ENCODE measurements at places on chromosomes 2 and 18.
A peak's percentile ranks its signal among the peaks of the same experiment; 100 is the strongest.

DNA sequence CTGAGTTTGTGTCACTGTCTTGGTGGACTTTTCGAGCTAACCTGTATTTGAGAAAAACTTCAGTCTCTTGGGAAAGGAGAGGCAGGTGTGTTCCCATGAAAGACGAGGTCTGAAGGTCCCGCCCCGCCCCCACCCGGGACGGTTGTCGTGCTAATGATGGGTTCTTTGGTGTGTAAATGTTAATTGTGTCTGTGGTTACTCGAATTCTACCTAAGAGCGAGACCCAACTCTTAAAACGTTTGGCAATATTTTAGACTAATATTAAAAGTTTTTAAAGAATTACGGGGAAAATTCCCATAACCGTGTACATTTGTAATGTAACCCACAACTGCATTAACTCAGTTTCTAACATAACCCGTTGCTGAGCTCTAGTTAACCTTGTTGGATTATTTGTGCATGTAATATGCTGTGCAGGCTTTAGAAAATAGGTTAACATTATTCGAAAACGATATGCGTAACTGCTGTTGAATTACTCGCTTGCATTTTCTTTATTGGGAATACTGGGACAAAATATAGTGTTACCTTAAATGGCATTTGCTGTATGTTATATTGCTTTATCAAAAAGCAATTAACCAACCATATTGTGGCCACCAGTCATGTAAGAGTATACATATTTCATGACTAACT is 833 bp downstream of the EPB41L5 start:
- no peak overlapping the region for H3K27ac ChIP-seq
- no peaks in the 10 kb centered on the region for H3K27me3 ChIP-seq
- peaks cover 7% of the 10 kb centered on the region for H3K4me1 ChIP-seq
- peak overlapping the region; percentile 78 for H3K4me3 ChIP-seq

GRCh38 chr2:57906152-57906732 is 140.4 kb upstream of the VRK2 start:
- no peak overlapping the region for H3K27ac ChIP-seq
- no peak overlapping the region for H3K4me3 ChIP-seq
- H3K36me3 ChIP-seq: no peaks in the 10 kb centered on the region
- H3K27me3 ChIP-seq: no peaks in the 10 kb centered on the region
- peak; percentile 68 for DNase-seq

DNA sequence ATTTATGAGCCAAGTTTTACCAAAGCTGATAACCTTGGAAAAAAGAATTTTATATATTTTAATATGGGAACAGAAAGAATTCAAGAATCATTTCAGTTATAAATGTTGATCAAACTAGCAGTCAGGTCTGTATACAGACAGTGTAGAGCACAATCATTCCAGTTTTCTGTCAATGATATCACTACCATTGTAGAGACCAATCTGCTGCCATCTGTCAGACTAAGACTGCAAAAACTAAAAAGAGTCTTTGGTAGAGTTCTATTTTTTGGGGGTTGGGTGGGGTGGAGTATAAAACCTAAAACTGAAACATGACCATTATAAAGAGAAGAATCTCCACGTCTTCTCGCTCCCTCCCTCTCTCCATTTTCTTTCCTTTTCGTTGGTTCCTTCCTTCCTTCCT is 204.7 kb upstream of the UBE2E3 start:
- peaks cover 8% of the 10 kb centered on the region for H3K4me1 ChIP-seq
- H3K27me3 ChIP-seq: no peaks in the 10 kb centered on the region
- DNase-seq: no peak

DNA sequence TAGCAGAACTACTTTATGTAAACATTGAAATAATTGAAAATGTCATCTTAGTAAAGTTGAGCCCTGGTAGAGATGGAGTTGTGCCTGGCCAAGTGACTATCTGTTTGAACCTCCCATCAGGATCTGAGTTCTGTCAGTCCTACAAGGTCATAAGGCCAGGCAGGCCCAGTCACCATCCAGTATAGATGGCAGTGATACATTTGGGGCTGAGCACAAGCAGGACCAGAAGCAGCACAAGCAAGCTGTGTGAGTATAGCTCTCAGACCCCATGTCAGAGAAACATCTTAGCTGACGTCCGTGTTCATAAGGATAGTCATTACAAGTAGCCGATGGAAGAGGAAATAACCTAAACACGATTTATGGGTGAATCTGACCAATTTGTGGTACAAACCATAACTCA is 44.5 kb upstream of the RBMS1 start:
- H3K36me3 ChIP-seq: no peaks in the 10 kb centered on the region
- no peaks in the 10 kb centered on the region for H3K27me3 ChIP-seq
- H3K4me1 ChIP-seq: peaks cover 25% of the 10 kb centered on the region
- no peak for DNase-seq
- no peak overlapping the region for H3K27ac ChIP-seq

DNA sequence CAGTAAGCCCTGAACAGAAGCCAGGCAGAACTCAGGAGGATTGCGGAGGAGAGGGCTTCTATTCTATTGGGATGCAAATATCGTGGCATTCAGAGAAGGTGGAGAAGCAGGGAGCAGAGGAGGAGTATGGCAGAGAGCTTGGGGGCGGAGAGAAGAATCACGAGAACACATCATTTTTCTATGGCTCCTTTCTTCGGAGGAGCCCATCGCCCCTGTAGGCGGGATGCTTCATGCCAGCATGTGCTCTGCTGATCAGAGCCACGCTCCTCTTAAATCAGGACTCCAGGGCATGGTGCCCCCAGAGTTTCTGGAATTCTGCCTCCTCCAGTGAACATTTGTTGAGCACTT is 71.1 kb downstream of the CIB4 start:
- no peak overlapping the region for H3K4me3 ChIP-seq
- H3K4me1 ChIP-seq: no peaks in the 10 kb centered on the region
- peaks cover 72% of the 10 kb centered on the region for H3K27me3 ChIP-seq
- DNase-seq: no peak
- H3K27ac ChIP-seq: no peak overlapping the region
- H3K36me3 ChIP-seq: no peaks in the 10 kb centered on the region

GRCh38 chr2:217911283-217912097 is 91.3 kb downstream of the TNS1 start:
- peak overlapping the region; percentile 1 for H3K4me3 ChIP-seq
- H3K36me3 ChIP-seq: peaks cover 23% of the 10 kb centered on the region
- DNase-seq: no peak
- H3K4me1 ChIP-seq: peaks cover 58% of the 10 kb centered on the region

Data from HFFc6 (cell line).